Neural crest cell (in vitro differentiated cells): ENCODE measurements at places on chromosomes 5 and 9. TPM values are rescaled to one million over a fixed set of nuclear protein-coding genes. Genes with fewer than 3 reads are reported as not detected.

GRCh38 chr9:133478851-133479711, at the start of gene SLC2A6:
TSS of gene SLC2A6 (minus strand) at chr9:133479099. CDS start at chr9:133479059, 40 bp downstream.
- peak; percentile 79 for DNase-seq

- DNase-seq: no peak
Observed at GRCh38 chr5:172715931-172716682, 54.9 kb downstream of the DUSP1 start.

- peak; percentile 66 for DNase-seq
Observed at GRCh38 chr9:93304574-93305496, 120.9 kb downstream of the WNK2 start.

DNA sequence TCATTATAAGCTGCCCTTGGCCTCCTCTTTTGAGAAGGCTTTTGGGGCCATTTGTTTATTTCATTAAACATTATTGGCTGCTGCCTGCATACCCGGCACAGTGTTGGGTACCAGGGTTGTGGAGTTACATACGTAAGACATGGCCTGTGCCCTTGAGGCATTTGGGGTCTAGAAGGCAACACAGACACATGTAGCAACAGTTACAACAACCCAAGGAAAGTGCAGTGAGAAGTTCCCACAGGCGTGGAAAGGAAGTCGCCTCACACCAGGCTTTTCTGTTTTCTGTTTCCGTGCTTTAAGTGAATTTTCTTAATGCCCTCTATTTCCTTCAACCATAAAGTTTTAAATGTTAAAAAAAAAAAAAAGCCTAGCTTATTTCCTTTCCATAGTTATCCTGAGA, 47.4 kb downstream of the GALNT10 start:
- DNase-seq: no peak

GRCh38 chr9:131627648-131628458, 82.5 kb downstream of the PRRT1B start:
- no peak for DNase-seq

DRD1 gene
- not detected in 2 replicates for total RNA-seq

GRCh38 chr5:53233645-53234405, 124.3 kb upstream of the MOCS2 start:
- DNase-seq: no peak

- DNase-seq: no peak
Observed at GRCh38 chr5:168848569-168848968, 269.4 kb upstream of the PANK3 start.

FAM81B gene
- total RNA-seq: not detected in 2 replicates

SPATA31C2 gene
- 1.5 and 2.0 TPM in 2 replicates for total RNA-seq

DNA sequence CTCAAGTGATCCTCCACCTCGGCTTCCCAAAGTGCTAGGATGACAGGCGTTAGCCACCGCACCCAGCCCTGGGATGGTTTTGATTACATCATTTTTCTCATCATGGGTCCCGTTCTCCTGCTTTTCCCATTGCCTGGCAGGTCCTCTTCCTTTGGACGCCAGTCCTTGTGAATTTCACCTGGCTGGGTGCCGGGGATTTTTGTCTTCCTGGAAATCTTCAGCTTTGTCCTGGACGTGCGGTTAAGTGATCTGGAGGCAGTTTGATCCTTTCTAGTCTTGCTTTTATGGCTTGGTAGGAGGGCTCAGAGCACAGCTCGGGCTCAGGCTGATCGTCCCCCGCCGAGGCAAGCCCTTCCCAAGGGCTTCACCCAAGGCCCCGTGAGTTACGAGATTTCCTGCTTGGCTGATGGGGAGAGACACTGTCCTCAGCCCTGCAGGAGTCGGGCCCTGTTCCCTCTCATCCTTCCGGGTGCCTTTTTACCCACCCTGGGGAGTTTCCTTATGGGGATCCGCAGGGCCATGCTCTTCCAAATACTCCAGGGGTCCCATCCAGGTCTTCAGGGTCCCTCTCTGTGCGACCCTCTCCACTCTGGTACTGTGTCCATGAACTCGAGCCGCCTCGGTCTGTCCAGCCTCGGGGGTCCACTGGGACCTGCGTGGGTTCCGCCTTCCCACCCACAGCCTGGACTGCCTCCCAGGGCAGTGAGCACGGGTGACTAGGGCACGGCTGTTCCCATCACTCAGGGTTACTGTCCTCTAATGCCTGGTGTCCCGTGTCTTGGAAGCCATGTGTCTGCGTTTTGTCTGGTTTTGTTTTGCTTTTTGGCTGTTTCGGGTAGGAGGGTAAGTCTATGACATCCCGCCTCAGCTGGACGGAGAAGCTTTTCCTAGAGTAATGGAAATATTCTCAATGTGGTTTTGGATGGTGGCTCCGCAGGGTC, 22.3 kb upstream of the EGFL7 start:
- DNase-seq: no peak

DNA sequence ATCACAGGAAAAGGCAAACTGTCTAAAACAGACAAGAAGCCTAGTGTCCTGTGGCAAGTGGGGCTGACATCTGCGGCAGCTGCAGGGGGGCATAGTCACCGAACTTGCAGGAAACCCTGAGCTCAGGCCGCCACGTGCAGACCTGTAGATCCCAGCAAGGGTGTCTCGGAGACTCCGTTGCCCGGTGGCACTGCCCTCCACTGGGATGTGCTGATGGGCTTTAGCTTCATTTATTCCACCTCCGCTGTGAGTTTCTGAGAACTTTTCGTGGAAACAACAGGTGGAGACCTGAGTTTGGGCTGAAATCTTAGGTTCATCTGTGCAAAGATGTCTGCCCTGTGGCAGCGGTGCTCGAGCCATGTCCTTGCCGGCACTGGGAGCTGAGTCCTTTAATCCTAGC, 22.1 kb downstream of the CEP72 start:
- no peak for DNase-seq

TXN gene
- total RNA-seq: 181 and 188 TPM in 2 replicates

F2RL2 gene
- not detected in 2 replicates for total RNA-seq

SKIC3 gene
- total RNA-seq: 77.0 and 79.3 TPM in 2 replicates

TRAF1 gene
- 3.5 and 3.8 TPM in 2 replicates for total RNA-seq

DBH gene
- total RNA-seq: 0.59 and 0.75 TPM in 2 replicates

UBLCP1 gene
- total RNA-seq: 36.9 and 39.2 TPM in 2 replicates

SH3RF2 gene
- total RNA-seq: 0.72 and 1.0 TPM in 2 replicates

BARX1 gene
- 0.23 TPM in 1 of 2 replicates, not detected in the other for total RNA-seq

NUDT12 gene
- total RNA-seq: 17.6 and 18.3 TPM in 2 replicates

DNA sequence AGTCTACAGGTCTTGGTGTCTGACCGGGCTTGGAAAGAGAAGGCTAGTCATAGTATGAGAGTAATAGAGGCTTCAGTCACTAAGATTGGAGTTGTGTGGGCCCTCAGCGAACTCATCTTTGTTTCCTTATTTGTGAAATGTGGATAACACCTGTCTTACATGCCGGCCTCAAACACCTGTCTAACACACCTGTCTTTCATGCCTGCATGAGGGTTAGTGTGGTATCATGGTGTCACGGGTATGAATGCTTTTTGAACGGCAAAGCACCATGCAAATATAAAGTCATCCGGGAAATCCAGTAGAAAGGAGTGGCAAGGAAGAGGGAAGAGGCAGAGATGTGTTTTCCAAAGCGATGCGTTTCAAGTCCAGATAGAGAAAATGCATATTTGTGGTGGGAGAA, 25.5 kb downstream of the GRAMD2B start:
- no peak for DNase-seq

DNA sequence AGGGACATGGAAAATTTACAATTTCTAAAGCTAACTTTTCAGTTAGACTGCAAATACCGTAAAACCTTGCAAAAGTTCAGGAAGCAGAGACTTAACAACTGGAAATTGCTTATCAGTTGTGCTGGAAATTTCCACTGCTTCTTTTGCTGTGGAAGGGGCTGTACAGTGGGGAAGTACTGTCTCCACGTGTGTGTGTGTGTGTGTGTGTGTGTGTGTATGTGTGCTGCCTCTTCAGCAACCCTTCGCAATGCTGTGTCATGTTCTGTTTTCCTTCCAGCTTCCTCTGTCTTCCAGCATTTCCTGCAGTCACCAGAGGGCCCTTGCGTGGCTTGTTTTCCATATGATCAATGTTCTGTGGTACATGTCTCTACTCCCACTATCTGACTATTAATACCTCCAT, 87.5 kb upstream of the RANBP3L start:
- DNase-seq: no peak

GRCh38 chr9:92647671-92648473, 22.1 kb downstream of the IPPK start:
- no peak for DNase-seq

- no peak for DNase-seq
Observed at GRCh38 chr5:56632199-56632598, 183.2 kb upstream of the MAP3K1 start.

DNA sequence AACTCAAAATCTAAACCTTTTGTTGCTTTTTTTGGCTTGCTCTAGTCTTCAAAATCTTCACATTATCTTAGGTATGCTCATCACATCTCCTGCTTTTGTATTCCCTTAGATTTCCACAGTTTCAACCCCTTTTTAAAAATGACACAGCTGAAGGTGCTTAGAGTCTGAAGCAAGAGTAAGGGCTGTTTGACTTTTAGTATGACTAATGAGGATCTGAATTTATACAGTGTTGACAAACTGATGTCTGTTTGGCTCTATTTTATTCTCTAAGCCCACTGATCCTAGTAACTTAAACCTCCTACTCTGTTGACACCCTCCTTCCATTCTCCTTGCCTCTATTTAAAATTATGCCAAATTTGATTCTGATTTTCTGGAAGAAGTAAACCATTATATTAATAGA, 200.1 kb downstream of the MCTP1 start:
- no peak for DNase-seq

GRCh38 chr5:65066387-65067146, 297.8 kb downstream of the CWC27 start:
- no peak for DNase-seq

- no peak for DNase-seq
Observed at GRCh38 chr5:98942847-98943246, 14.0 kb upstream of the CHD1 start.

DNA sequence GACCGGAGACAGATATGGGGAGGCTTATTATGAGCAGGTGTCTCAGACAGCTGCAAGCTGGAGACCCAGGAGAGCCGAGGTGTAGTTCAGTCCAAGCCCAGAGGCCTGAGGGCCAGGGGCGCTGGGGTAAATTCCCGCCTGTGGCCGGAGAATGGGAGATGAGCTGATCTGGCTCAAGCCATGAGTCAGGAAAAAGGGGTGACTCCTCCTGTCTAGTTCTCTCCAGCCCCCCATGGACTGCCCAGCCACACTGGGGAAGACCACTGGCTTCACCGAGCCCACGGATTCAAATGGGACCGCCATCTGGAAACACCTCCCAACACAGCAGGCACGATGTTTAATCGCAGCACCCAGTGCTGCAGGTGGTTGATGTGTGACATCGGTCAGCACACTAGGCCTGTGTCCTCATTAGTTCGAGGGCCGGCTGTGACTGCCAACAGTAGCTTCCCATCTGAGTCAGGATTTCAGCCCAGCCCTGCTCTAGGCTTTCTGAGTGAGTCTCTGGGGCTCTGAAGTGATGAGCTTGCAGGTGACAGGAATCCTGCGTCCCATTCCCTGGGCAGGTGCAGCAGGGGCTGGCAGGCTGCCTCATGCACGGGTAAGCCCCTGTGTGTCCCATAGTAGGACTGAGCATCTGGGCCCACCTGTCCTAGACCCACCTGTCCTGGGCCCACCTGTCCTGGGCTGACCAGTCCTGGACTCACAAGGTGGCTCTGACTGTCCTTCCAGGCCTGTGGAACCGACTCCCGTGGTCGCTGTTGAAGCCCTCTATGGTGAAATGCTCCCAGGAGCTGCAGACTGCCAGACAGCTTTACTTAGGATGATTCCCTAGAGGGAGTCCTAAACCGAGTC, 49.7 kb downstream of the AHRR start:
- DNase-seq: no peak

GRCh38 chr9:123637945-123638634, 282.1 kb downstream of the CRB2 start:
- no peak for DNase-seq

SAPCD2 gene
- total RNA-seq: 29.8 and 31.1 TPM in 2 replicates

SPATA31A3 gene
- 0.09 TPM in 1 of 2 replicates, not detected in the other for total RNA-seq

GPRIN1 gene
- total RNA-seq: 35.9 and 39.0 TPM in 2 replicates

DNA sequence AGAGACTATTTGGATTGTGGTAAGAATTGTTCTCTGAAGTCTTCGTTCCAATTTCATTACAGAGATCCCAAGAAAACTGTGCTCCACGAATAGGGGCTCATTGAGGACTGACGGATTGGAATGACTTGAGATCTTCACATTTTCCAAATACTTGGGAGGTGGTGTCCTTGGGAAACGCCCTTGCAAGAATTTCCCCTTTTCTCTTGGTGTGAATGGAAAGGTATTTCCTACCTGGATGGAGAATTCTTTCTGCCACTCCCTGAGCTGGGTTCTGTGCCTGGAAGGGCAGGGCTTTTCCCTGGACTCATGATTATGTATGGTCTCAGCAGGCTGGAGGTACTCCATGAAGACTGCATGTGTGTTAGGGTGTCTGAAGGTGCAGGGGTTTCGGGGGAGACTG, 53.9 kb downstream of the SNX18 start:
- DNase-seq: no peak

APBA1 gene
- 3.7 and 4.4 TPM in 2 replicates for total RNA-seq

DNA sequence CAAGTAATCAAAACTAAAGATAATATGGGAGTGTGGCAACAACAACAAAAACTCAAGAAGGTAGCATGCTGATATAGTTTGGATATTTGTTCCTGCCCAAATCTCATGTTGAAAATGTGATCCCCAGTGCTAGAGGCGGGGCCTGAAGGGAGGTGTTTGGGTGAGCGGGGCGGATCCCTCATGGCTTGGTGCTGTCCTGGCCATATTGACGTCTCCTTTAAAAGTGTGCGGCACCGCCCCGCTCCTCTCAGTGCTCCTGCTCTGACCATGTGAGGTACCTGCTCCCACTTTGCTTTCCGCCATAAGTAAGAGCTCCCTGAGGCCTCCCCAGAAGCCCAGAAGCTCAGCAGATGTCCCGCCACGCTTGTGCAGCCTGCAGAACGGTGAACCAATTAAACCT, 25.6 kb downstream of the MED27 start:
- DNase-seq: no peak

- DNase-seq: peak; percentile 10
Observed at GRCh38 chr5:146906803-146907202, 28.2 kb upstream of the PPP2R2B start.

FCN1 gene
- not detected in 2 replicates for total RNA-seq

- DNase-seq: no peak
Observed at GRCh38 chr5:173202266-173202875, 32.6 kb downstream of the NKX2-5 start.

OBP2B gene
- not detected in 2 replicates for total RNA-seq

- no peak for DNase-seq
Observed at GRCh38 chr9:113309204-113309813, 6.1 kb upstream of the RNF183 start.

FST gene
- 4.0 and 7.2 TPM in 2 replicates for total RNA-seq

DNA sequence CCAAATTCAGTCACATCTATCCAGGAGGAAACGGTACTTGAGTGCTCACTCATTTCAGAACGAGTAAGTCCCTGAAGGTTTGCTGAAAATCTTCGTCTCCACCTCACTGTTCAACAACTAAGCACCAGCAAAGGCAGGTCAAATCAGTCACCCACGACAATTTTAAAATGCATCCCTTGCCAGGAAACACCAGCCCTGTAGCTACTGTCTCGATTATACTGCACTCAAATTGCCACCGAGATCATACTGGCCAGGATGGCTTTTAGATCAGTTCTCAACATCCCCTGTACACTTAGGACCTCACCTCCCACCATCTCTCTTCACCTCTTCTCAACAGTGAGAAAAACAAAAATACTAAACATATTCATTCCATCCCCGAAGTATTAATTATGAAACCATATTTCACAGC, 298.6 kb downstream of the AGTPBP1 start:
- DNase-seq: no peak
